ENCODE measurements at places on chromosomes 5 and 9.
A peak's percentile ranks its signal among the peaks of the same experiment; 100 is the strongest.

DNA sequence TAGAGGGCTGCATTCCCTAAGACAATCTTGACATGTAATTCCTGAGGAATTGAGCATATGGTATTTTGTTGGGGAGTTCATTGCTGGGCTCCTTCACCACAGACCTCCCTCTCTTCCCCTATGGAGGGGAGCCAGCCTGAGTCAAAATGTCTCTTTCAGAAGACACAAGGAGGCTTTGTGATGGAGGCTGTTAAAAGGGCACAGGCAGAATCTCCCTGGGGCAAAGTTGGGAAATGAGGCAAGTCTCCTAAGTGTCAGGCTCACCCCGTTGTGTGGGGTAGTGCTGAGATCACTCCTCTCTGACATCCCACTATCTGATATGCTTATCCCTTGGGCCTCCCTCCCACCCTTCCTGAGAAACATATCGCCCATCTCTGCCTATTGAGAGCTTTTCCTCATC lies 30.6 kb downstream of the GFRA3 start:
- DNase-seq, result no peak

DNA sequence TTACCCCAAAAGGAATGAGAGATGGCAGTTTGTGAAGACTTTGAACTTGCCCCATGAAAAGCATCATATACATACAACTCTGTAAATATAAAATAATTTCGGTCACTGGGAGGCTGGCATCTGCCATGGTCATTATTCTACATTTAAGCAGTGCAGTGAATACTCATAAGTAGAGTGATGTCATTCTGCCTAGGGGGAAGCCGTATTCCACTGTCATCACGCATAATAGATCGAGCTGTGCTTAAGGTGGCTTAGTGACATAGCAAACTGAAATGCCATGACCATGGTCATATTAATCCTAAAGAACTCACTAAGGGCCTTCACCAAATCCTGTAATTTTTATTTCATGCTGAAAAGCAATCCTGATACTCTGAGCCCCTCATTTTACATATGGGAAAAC lies 42.4 kb upstream of the NR4A3 start:
- peak; percentile 41 for DNase-seq

DNA sequence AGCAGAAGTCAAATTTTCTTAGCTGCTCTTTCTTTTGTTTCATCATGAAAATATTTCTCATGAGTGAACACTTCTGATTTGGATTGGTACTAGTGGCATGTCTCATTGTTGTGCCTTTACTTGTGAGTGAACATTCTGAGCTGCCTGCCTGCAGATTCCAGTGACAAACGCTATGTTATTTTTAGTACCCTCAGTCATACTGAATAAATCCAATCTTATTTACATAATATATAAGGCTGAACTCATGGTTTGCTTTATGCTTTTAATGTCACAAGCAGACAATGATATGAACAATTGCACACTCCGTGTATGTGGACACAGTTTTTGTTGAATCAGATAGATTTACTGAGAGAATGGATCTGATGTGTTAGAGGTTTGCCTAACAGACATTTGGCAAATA lies 67.8 kb downstream of the ACTBL2 start:
- DNase-seq, result no peak

GRCh38 chr5:103218164-103218563 lies 40.4 kb upstream of the MACIR start:
- no peak for DNase-seq

GRCh38 chr5:1473746-1474145 lies 28.5 kb upstream of the SLC6A3 start:
- no peak for DNase-seq

DNA sequence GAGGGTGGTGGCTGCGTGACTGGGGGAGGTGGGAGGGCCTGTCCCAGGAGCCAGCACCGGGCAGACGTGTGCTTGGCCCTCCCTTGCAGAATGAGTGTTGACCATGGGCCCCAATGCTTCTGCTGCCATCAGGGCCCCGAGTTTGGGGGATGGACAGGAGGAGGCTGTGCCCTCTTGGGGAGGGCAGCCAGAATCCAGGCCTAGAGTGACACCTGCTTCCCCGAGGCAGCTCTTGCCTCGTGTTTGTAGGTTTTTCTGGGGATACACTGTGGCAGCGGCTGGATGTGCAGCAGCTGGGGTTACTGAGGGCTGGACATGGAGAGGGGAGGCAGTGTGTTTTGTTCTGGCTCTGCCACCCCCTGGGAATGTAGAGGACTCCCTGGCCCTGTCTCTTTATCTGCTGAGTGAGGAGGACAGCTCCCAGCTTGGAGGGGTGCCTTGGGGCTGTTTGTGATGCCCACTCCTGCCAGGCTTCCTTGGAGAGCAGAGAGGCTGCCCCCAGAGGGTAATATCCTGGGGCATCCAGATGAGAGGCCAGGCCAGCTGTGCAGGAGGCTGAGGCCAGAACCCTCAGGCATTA lies 22.7 kb downstream of the WNK2 start:
- no peak for DNase-seq

DNA sequence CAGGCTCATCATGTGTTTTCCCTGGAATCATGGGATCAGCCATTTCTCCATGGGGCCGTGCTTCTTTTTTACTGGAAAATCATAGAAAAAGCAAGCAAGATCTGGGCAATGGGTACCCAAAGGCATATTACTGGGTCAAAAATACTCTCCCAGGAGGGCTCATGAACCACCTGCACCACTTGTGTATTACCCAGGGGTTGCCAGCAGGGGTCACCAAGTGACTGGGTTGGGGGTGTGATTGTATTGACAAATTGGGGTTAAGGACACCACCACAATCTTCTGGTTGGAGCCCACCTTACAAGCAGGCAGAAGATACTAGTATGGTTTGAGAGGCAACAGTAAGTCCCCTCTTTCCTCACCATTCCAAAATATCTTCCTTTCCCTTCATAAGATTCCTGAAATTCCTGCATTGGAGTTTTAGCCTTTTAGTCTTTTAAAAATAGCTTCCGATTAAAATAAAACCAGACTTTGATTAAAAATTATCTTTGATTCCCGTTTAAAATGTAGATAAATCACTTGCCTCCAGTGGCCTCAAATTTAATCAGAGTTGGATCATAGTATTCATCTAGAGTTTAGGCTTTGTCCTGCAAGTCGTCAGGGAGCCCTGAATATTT lies 603.3 kb downstream of the KIF4B start:
- peak; percentile 63 for DNase-seq

GRCh38 chr5:128674837-128675446 lies 136.9 kb upstream of the FBN2 start:
- DNase-seq, result peak; percentile 66

GRCh38 chr5:146675636-146676035 lies 159.6 kb upstream of the GPR151 start:
- no peak for DNase-seq

DNA sequence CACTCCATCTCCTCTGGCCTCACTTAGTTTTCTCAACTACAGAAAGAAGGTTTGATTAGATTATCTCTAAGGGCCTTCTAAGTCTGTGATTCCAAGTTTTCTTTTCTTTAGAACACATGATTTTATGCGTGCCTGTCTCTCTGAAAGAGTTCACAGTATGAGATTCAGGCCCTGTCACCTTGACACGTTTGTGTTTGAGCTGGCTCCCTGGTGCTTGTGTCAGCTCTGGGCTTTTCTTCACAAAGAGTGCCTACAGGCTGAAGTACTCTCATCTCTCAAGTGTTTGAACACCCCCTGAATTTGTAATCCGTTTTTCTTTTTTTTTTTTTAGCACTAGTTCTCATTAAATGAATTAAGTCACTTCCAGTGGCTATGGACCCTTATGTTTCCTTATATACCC lies 306.9 kb upstream of the C9orf72 start:
- no peak for DNase-seq

DNA sequence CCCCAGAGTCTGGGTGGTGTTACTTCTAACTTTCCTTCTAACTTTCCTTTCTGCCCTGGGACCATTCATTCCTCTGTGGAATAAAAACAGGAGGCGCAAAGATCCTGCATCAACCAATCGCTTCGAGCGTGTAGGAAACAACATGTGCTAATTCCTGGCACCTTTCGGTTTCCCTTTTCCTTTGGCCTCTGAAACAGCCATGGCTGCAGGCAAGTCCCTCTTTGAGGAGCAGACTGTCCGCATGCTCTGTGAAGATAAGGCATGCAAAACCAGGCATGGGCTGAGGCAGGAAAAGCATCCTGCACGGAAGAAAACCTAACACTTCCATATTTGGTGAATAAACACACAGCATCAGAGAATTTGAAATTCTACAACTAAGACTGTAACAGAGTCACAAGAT lies 128.3 kb downstream of the HSD17B3 start:
- no peak for DNase-seq

All from activated CD8-positive, alpha-beta T cell treated with anti-CD3 and anti-CD28 coated beads for 36 hours (primary cell).